Skin of body (tissue), 3 donors: ENCODE measurements at places on chromosomes 11 and 22. TPM values are rescaled to one million over a fixed set of nuclear protein-coding genes. Genes with fewer than 3 reads are reported as not detected.

Gene OR4A16
- total RNA-seq: not detected

Gene TPH1
- 0.20 TPM for total RNA-seq

Gene PLAAT5
- total RNA-seq: 8.2 TPM

Gene HIC2
- 4.8 TPM for total RNA-seq

Gene EFEMP2
- 33.6 TPM for total RNA-seq

Gene NELL1
- total RNA-seq: 9.4 TPM

Gene HOATZ
- not detected for total RNA-seq

Gene TUB
- total RNA-seq: 20.2 TPM

Gene RAPSN
- total RNA-seq: 2.5 TPM
